ENCODE measurements at places on chromosomes 4 and X.

GRCh38 chrX:149641432-149641831 lies 9.8 kb upstream of the TMEM185A start:
- DNase-seq: no peak

DNA sequence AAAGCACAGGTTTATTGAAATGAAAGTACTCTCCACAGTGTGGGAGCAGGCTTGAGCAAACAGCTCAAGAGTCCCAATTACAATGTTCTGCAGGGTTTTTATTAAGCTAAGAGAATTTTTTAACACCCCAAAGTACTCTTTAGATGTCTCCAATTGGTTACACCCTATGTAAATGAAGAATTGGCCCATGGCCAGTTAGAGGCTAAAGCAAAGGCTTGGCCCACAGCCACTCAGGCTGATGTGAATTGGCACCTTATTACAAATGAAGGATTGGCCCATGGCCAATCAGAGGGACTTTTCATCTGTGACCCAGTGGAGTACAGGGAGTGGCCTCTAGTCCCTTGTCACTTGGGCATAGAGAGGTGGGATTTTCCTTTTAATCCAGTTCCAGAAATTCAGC lies 30.1 kb upstream of the IQCM start:
- DNase-seq: peak; percentile 4

DNA sequence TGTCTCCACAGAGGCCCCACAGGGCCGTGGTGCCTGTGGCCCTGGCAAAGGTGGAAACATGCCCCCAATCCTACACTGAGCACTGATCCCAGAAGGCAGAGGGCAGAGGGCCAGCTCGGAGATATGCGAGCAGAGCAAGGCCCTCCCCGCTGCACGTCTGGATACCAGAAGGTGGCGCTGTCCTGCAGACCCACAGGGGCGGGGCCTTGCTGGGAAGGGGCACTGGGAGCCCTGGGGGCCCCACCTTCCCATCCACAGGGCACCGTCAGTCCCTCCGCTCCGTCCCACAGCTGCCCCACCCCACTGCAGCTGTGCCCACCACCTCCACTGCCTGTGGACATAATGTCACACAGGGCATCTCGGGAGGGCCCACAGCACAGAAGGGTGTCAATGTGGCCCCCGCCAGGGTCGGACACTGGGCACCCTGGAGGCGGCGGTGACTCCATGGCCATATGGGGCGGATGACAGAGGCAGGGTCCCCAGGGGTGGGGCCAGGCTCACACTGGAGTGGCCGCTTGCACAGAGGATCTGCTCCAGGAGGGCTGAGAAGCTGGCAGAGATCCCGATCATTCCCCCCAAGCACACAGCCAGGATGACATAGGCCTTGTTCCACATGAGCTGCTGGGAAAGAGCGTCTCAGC lies 4.8 kb downstream of the SLC49A3 start:
- DNase-seq: no peak

GRCh38 chrX:12999422-12999821 lies 24.5 kb downstream of the TMSB4X start:
- DNase-seq: no peak

GRCh38 chr4:24771241-24771640 lies 24.1 kb upstream of the SOD3 start:
- DNase-seq: no peak

DNA sequence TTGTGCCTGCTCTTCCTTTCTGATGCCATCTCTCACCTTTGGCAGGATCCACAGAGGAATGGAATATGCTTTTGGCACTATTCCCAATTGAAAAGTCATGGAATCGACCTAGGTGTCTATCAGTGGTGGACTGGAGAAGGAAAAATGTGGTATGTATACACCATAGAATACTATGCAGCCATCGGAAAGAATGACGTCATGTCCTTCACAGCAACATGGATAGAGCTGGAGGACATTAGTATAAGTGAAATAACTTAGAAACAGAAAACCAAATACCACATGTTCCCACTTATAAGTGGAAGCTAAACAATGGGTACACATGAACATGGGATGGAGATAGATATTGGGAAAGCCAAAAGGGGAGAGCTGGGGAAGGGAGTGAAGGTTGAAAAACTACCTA lies 58.3 kb upstream of the SMIM31 start:
- DNase-seq: no peak

- DNase-seq: no peak
Observed at GRCh38 chr4:110309675-110310074, 111.3 kb upstream of the ELOVL6 start.

Measured in DMS79 treated with DMSO at 0.1 percent for 48 hours (cell line).